ENCODE measurements at places on chromosomes 4 and X. TPM values are rescaled to one million over a fixed set of nuclear protein-coding genes. Genes with fewer than 3 reads are reported as not detected.

Gene ZIC3
- not detected for total RNA-seq

Gene PRR32
- total RNA-seq, result not detected

Gene TBX22
- not detected for total RNA-seq

Gene ACE2
- not detected for total RNA-seq

Gene RBMXL3
- total RNA-seq, result not detected

Gene OPN1MW2
- not detected for total RNA-seq

Gene RPL10
- total RNA-seq, result 7,558 TPM

Gene ARR3
- not detected for total RNA-seq

Gene BMP3
- total RNA-seq, result not detected

Gene CT45A3
- total RNA-seq, result not detected

Gene ATP8A1
- 26.9 TPM for total RNA-seq

Gene NAP1L3
- 12.4 TPM for total RNA-seq

Gene TRIM61
- total RNA-seq, result 1.1 TPM

Gene RHOXF1
- total RNA-seq, result not detected

Gene SMARCA1
- 2.7 TPM for total RNA-seq

Gene PLS3
- total RNA-seq, result 5.1 TPM

Gene COL4A5
- total RNA-seq, result under 0.01 TPM

Gene STAP1
- 1.3 TPM for total RNA-seq

Gene MAGEB2
- total RNA-seq, result not detected

Gene GATA1
- total RNA-seq, result 32.6 TPM

Gene SPANXN3
- not detected for total RNA-seq

Gene HEPH
- under 0.01 TPM for total RNA-seq

Gene MAGEA11
- not detected for total RNA-seq

Gene CXCL5
- total RNA-seq, result not detected

Gene HNRNPDL
- total RNA-seq, result 77.0 TPM

Measured in hematopoietic multipotent progenitor cell (in vitro differentiated cells).